ENCODE measurements at places on chromosomes 12 and 14. TPM values are rescaled to one million over a fixed set of nuclear protein-coding genes. Genes with fewer than 3 reads are reported as not detected.
A peak's percentile ranks its signal among the peaks of the same experiment; 100 is the strongest.

GRCh38 chr14:81890020-81890419 lies 356.4 kb upstream of the SEL1L start:
- DNase-seq: no peak

GRCh38 chr12:132205271-132206045 lies 61.2 kb downstream of the NOC4L start:
- DNase-seq: peak; percentile 69

- no peak for DNase-seq
Observed at GRCh38 chr12:56954958-56955355, 2.5 kb downstream of the RDH16 start.

DNA sequence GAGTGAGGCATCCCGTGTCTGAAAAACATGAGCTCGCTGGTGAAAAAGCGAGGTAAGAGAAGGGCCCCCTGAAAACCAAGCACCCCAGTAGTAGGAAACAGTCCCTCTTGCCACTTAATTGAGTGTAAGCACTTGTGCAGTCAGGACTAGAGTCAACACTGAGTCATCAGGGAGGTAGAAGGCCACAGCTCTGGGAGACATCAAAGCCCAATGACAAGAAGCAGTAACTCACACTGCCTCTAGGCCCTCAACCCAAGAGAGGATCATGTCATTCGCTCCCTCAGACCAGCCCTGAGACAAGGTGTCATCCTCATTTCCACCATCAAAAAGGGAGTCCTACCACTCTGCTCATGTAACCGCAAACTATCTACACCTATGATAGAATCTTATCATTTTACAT lies 17.8 kb downstream of the POMT2 start:
- no peak for DNase-seq

DNA sequence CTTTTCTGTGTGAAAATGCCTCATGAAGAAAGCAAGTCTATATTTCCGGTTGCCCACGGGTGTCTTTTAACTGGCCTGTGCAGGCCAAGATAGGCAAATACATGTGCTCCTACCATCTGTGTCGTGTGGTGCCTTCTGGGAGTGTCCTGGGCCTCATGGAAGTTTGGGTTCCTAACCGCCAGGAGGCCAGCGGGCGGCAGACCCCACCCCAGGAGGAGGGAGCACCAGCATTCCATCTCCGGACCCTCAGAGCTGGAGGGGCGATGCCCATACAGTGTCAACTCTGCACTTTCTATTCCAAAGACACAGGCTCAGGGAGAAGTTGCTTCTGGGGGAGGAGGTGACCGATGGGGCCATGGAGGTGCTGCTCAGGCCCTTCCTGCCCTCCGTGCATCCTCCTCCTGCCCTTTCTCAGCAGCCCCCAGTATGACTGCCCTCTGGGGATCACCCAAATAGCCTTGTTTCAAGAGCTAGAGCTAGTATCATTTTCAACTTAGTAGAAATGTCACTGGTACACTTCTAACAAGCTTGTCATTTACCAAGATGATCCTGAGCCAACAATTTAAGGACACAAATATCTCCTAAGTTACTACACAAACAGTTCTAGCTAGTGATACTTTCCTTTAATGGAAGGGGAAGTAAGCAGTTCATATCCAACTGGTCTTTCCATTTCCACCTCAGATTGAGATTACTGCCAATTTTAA lies 17.8 kb downstream of the CCDC92 start:
- DNase-seq: no peak

- DNase-seq: no peak
Observed at GRCh38 chr14:65824285-65824977, 411.9 kb downstream of the FUT8 start.

The PLEKHG7 gene
- total RNA-seq: 1.3 TPM

The KLRC2 gene
- 3.4 TPM for total RNA-seq

The CLEC1B gene
- total RNA-seq: 4.5 TPM
